Glomerular endothelial cell (primary cell): ENCODE measurements at places on chromosomes 16 and 17. TPM values are rescaled to one million over a fixed set of nuclear protein-coding genes. Genes with fewer than 3 reads are reported as not detected.

GRCh38 chr16:66740010-66740409, 11.4 kb downstream of the DYNC1LI2 start:
- no peak for DNase-seq

DNA sequence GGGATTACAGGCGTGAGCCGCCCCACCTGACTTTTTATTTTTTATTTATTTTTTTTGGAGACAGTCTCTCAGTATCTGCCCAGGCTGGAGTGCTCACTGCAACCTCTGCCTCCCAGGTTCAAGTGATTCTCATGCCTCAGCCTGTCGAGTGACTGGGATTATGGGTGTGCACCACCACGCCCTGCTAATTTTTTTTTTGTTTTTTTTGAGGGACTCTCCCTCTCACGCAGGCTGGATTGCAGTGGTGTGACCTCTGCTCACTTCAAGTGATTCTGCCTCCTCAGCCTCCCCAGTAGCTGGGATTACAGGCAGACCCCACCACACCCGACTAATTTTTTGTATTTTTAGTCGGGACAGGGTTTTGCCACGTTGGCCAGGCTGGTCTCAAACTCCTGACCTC, 7.7 kb downstream of the ZNF207 start:
- DNase-seq = no peak

- no peak for DNase-seq
These were observed 720 bp downstream of the METRN start for GRCh38 chr16:715477-716199.

- no peak for DNase-seq
These were observed 309.8 kb downstream of the XYLT1 start for GRCh38 chr16:17160920-17161431.

The WNT9B gene
- total RNA-seq = not detected in 2 replicates

The GRAPL gene
- 5.7 and 58.6 TPM in 2 replicates for total RNA-seq

The PRAC2 gene
- not detected in 2 replicates for total RNA-seq

The FSCN2 gene
- total RNA-seq = 0.29 and 0.64 TPM in 2 replicates

The CNGB1 gene
- total RNA-seq = not detected in 2 replicates
